ENCODE measurements at places on chromosomes 7 and 10.

GRCh38 chr10:70596110-70596798 lies 6.3 kb downstream of the PRF1 start:
- no peak for DNase-seq

GRCh38 chr7:78039790-78040776 lies 241.5 kb downstream of the PHTF2 start:
- DNase-seq, result peak; percentile 33

GRCh38 chr10:19941206-19941880 lies 125.1 kb downstream of the PLXDC2 start:
- DNase-seq, result no peak

DNA sequence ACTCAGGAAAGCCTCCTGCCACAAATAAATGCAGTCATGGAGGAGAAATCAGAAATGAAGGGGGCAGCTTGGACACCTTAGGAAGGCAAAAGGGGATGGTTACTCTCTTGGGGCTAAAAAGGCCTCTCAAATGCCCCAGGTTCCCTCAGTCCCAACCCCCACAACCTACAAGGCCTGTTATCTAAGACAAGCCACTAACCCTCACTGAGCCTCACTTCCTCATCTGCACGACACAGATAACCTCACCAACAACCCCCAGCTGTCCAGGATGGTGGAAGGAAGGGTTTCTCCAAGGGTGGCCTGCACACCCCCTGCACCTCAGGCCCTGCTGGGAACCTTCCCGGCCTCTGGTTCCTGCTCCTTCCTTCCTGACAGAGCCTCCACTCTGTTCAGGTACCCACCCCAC lies 29.2 kb downstream of the SORBS1 start:
- DNase-seq, result no peak

DNA sequence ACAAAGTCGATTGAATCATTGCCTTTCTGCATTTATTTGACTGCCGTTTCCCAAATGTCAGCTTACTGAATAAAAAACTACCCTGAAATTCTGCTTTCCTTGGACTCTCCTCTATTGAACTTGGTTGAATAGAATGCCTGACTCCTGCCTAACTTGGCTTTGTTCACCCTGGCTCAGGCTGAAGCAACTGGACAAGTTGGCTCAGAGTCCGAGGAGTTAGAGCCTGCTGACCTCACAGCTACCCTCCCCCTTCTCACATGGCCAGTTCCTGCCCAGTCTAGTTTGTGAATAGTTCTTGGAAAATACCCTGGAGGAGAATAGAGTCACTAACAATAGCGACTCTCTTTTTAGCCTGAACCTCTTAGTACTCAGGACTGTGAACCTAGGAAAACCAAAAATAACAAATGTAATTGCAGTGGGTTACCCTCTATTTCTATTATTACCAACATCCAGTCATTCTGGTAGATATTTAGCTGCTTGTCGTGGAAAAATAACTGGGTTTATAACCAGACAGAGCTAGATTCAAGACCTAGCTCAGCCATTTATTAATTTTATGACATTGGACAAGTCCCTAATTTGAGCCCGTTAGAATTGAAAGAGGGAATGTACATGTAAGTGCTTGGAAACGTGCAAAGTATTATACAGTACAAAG lies 17.3 kb upstream of the NRBF2 start:
- no peak for DNase-seq

DNA sequence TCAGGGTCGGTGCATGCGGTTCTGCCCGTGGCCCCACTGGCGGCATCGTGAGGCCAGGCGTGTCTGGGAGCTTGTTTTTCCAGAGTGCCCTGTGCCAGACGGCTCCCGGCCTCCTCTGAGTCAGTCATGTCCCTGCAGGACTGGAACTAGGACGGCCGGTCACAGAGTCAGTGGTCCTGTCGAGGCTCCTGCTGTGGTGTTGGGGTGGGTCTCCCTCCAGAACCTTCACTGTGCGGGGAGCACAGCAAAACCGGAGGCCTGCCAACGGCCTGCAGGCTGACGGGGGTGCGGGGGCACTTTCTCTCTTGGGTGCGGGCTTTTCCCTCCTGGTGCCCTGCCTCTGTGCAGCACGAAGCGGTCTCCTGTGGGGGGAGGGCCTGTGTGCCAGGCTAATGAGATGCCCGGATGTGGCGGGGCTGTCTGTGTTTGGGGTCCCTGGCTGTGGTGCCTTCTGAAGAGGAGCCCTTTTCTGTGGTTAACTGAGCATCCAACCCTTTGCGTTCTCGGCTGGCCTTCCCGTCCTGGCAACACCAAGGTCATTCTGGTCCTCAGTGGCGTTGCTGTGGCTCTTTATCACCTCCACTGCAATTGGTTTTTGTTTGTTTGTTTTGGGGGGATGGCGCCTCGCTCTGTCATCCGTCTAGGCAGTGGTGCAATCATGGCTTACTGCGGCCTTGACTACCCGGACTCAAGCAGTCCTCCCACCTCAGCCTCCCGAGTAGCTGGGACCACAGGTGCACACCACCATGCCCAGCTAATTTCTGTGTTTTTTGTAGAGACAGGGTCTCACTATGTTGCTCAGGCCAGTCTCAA lies 8.0 kb downstream of the GET4 start:
- no peak for DNase-seq

DNA sequence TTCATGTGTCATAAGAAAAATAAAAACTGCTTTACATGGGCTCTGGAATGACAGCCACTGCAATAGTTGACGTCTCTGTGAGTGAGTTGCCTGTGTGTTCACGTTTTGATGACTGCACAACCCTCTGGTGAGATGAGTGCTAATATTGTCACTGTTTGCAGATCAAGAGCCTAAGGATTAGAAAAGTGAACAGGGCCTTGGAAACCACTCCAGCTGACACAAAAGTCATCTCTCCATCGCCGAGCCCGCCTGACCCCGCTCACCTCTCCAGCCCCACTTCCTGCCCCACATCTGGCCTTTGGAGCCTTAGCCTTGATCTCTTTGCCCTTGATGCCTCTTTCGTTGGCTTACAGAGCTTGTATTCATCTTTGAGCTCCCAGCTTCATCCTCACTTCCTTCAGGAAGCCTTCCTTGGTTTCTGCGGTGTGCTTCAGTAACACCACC lies 351.7 kb downstream of the TCERG1L start:
- DNase-seq, result no peak

DNA sequence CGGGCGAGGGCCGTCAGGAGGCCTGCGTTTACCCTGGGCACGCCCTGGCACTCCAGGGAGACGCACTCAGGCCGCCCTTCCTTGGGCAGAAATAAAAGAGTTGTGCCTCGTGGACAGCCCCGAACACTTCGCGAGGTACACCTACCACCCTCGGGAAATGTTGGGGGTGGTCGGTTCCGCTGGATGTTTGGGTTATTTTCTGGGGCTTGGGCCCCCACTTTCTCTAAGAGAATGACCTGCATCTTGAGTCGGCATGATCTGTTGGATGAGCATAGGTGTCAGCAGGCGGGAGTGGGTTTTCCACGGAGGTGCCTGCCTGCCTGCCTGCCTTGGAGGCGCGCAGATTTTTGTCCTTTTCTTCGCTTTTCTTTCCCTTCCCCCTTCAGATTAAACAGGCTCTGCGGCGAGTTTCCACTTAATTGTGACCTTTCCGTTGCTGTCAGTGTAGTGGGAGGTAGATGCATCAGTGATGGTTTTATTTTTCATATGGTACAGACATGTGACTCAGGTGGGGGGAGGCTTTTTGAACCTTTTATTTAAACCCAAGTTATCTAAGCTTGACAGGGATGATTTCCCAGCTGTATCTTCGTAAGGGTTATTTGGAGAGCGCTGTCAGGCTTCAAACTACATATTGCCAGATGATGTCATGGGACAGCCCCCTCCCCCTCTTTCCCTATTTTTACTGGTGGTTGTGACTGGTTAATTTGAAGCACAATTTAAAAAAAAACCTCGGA lies 661 bp downstream of the HECTD2 start:
- no peak for DNase-seq

DNA sequence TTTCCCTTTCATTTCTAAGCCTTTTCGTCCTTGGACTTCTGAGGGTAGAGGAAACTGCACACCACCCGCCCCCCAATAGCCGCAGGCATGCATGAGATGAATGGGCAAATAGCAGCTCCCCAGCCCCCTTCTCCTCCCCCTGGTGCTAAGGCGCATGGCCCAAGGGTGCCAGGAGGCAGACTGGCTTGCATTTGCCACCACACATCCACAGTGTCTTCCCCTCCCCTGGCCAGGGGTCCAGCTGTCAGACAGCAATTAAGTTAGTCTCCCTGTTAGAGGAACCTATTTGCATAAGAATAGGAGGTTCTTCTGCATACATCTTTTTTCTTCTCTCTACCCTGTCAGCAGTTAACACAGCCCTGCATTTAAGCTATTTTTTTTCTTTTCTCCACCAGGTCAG lies 20.2 kb downstream of the TOMM7 start:
- no peak for DNase-seq

- DNase-seq, result no peak
Observed at GRCh38 chr7:110790992-110791391, 299.9 kb upstream of the LRRN3 start.

DNA sequence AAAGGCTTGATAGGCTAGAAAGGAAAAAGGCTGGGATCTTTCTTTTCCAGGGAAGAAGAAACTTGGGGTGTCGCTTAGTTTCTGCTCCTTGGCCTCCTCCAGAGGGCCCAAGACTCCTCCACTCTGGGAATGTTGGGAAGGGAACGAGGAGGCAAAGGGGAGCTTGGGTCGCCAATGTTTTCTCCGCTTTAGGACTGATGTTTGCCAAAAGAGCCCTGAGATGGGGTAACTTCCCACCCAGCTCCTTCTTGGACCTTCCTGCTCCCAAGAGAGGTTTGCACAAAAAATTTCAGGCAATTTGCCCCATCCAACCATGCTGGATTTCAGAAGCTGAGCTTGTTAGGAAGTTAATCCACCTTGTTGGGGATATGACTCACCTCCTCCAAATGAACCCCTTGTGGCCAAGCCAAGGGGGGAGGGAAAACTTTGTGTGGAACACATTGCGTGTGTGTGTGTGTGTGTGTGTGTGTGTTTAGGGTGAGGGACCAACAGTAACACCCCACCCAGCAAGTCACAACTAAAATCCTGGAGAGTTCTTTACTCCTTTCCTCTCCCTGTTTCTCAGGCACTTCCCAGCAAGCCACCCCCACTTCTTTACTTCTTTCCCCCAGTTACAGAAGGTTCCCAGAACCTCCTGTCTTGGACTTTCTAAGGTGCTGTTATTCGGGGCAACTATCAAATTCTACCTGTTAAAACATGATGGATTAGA lies 8.7 kb upstream of the HOXA2 start:
- no peak for DNase-seq

GRCh38 chr7:96361116-96361857 lies 39.4 kb upstream of the SLC25A13 start:
- no peak for DNase-seq

DNA sequence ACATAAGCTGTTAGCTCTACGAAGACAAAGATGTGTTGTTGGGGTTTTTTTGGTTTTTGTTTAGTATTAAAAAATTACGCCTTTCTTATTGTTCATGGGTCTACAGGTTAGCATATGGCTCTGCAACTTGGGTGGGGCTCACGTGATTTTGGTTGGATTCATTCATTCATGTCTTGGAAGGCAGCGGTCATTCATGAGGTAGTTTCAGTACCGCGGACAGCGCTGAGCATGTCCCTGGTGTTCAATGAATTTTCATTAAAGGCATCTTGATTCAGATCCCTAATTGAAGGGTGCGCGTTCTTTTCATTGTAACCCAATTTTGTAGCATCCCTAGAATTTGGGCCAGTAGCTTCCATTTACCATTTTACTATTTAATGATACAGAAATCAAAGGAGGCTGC lies 42.9 kb upstream of the TCERG1L start:
- DNase-seq, result no peak

- DNase-seq, result no peak
Observed at GRCh38 chr10:84626397-84627087, 298.2 kb downstream of the CCSER2 start.

- no peak for DNase-seq
Observed at GRCh38 chr10:99393036-99393435, 37.4 kb downstream of the GOT1 start.
